Right cardiac atrium (tissue), 5 donors: ENCODE measurements at places on chromosomes 11 and 22. TPM values are rescaled to one million over a fixed set of nuclear protein-coding genes. Genes with fewer than 3 reads are reported as not detected.

ALX4 gene
- total RNA-seq, result not detected

CBLIF gene
- not detected for total RNA-seq

USP2 gene
- total RNA-seq, result 93.1 TPM

PAMR1 gene
- total RNA-seq, result 8.6 TPM

SOX6 gene
- total RNA-seq, result 26.7 TPM

NTM gene
- total RNA-seq, result 82.5 TPM

SESN3 gene
- total RNA-seq, result 9.1 TPM

CADM1 gene
- total RNA-seq, result 42.6 TPM

UPK3A gene
- not detected for total RNA-seq

PATE4 gene
- not detected for total RNA-seq

KRTAP5-3 gene
- total RNA-seq, result not detected

TH gene
- total RNA-seq, result not detected

SGSM1 gene
- 47.5 TPM for total RNA-seq

CCDC89 gene
- total RNA-seq, result 0.42 TPM

UBTFL1 gene
- not detected for total RNA-seq

C2CD2L gene
- 11.7 TPM for total RNA-seq

GLYATL1B gene
- total RNA-seq, result not detected

ADM2 gene
- not detected for total RNA-seq

MRPL16 gene
- total RNA-seq, result 69.5 TPM

DLG2 gene
- 8.0 TPM for total RNA-seq

ANO9 gene
- 0.46 TPM for total RNA-seq

LUZP2 gene
- not detected for total RNA-seq

NPTXR gene
- total RNA-seq, result 32.3 TPM

GGTLC3 gene
- not detected for total RNA-seq

LARGE2 gene
- total RNA-seq, result 0.20 TPM

CCDC15 gene
- 0.40 TPM for total RNA-seq

ROBO4 gene
- total RNA-seq, result 11.7 TPM

ANGPTL5 gene
- total RNA-seq, result 4.9 TPM

CHCHD10 gene
- total RNA-seq, result 1,316 TPM

SLC22A12 gene
- total RNA-seq, result not detected

IRAG1 gene
- 11.8 TPM for total RNA-seq

C22orf31 gene
- 0.46 TPM for total RNA-seq

LRRC10B gene
- 0.86 TPM for total RNA-seq

KRTAP5-2 gene
- not detected for total RNA-seq

FREY1 gene
- total RNA-seq, result 0.68 TPM

TMEM45B gene
- not detected for total RNA-seq

ZNF214 gene
- total RNA-seq, result 2.1 TPM

TRIM21 gene
- 9.2 TPM for total RNA-seq

RIN1 gene
- 2.4 TPM for total RNA-seq

FOLH1 gene
- total RNA-seq, result 0.72 TPM

DHCR7 gene
- 58.9 TPM for total RNA-seq

POGLUT3 gene
- total RNA-seq, result 22.2 TPM

C1QTNF6 gene
- total RNA-seq, result 2.8 TPM

BACE1 gene
- total RNA-seq, result 14.4 TPM

MMP13 gene
- total RNA-seq, result not detected

CARD10 gene
- 6.6 TPM for total RNA-seq

PKP3 gene
- 0.26 TPM for total RNA-seq

LGALS1 gene
- 438 TPM for total RNA-seq

ENTHD1 gene
- total RNA-seq, result not detected

ZNF215 gene
- 1.0 TPM for total RNA-seq

OR2D2 gene
- not detected for total RNA-seq

ZBTB16 gene
- total RNA-seq, result 75.5 TPM

KCNK7 gene
- total RNA-seq, result 0.79 TPM

ACR gene
- total RNA-seq, result 0.38 TPM

CARD18 gene
- not detected for total RNA-seq

SERHL2 gene
- 5.0 TPM for total RNA-seq

CALCB gene
- 0.17 TPM for total RNA-seq

SYT12 gene
- 0.15 TPM for total RNA-seq
